WERI-Rb-1 (cell line): ENCODE measurements at places on chromosomes 3 and 15.

- DNase-seq = no peak
Measured at GRCh38 chr15:53110999-53111398, 320.9 kb upstream of the ONECUT1 start.

- no peak for DNase-seq
Measured at GRCh38 chr3:98262046-98262445, 2.0 kb upstream of the OR5H6 start.

- DNase-seq = no peak
Measured at GRCh38 chr3:17014709-17015108, 130.0 kb downstream of the PLCL2 start.

DNA sequence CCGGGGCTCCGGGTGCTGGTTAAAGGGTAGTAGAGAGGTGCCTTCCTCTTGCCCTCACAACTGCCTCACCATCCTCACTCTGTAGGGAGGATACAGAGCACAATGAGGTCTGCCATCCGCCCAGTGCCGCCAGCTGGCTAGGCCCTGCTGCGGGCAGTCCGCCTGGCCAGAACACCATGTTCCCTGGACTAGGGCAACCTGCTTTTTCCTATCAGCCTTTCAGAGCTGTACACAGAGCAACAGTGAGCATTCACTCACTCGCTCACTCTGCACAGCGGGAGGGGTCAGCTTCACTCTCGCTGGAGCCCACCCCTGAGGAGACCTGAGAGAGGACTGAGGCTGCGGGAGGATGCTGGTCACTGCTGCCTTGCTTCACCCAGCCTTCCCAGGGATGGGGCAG is 218.7 kb upstream of the CHRNA7 start:
- no peak for DNase-seq

GRCh38 chr3:190617185-190617584 is 103.3 kb downstream of the IL1RAP start:
- no peak for DNase-seq

- no peak for DNase-seq
Measured at GRCh38 chr15:97078591-97078990, 748.1 kb downstream of the NR2F2 start.

GRCh38 chr15:47258521-47258920 is 458.8 kb upstream of the SEMA6D start:
- DNase-seq = peak; percentile 6

- DNase-seq = no peak
Measured at GRCh38 chr3:149507491-149508324, 33.2 kb downstream of the TM4SF4 start.
